ENCODE measurements at places on chromosomes 13 and 19. TPM values are rescaled to one million over a fixed set of nuclear protein-coding genes. Genes with fewer than 3 reads are reported as not detected.
A peak's percentile ranks its signal among the peaks of the same experiment; 100 is the strongest.

The AP1M2 gene
- not detected for total RNA-seq

DNA sequence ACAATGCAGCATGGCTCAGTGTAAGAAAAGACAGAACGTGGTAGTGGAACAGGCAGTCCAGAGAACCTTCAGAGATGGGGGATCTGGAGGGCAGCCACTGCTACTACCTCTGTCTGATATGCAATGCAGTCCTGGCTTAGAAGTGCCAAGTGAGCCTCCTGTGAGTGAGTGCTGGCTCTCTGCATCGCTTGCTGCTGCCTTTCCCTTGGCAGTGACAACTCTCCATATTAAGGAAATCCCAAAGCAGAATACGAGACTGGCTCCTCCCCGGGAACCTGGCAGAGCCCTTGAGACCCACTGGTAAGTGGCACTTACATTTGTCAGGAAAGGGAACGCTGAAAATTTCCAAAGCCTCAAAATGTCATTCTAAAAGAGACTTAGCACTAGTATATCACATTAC, 7.5 kb downstream of the DOCK9 start:
- no peaks in the 10 kb centered on the region for H3K27me3 ChIP-seq
- H3K36me3 ChIP-seq, result peaks cover 7% of the 10 kb centered on the region
- no peak overlapping the region for H3K4me3 ChIP-seq

The C5AR1 gene
- total RNA-seq, result 4.0 TPM

DNA sequence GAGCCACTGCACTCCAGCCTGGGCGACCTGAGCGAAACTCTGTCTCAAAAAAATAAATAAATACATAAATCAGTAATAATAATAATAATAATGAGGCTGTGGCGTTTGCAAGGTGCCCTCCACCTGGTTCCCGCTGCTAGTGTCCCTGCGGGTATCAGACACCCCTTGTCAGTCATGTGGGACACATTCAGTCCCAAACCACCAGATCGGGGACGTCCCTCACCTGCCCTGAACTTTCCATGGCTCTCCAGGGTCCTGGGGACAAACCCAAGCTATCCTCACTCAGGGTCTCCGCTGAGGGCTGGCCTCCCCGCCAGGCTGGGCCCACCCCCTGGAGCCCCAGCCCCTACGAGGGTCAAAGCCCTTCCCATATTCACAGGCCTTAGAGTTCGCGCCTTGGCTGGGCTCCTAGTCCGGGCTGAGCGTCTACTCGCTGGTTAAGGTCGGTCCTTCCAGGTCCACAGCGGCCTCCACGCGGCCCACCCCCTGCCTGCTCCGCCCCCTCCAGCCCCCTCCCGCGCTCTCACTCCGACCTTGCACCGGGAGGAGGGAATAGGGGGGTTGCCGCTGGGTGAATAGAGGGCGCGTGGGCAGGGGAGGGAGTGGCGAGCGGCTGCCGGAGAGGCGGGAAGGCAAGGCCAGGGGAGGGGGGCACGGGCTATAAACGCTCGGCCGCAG, 349 bp upstream of the KISS1R start:
- peaks cover 10% of the 10 kb centered on the region for H3K4me1 ChIP-seq
- peaks cover 8% of the 10 kb centered on the region for H3K27me3 ChIP-seq
- no peak overlapping the region for H3K27ac ChIP-seq
- no peaks in the 10 kb centered on the region for H3K36me3 ChIP-seq
- H3K4me3 ChIP-seq, result peak overlapping the region; percentile 28

The RASL11A gene
- total RNA-seq, result 2.1 TPM

GRCh38 chr13:37788346-37788745, 81.2 kb downstream of the TRPC4 start:
- no peaks in the 10 kb centered on the region for H3K4me1 ChIP-seq
- no peak overlapping the region for H3K4me3 ChIP-seq
- DNase-seq, result no peak
- H3K27me3 ChIP-seq, result no peaks in the 10 kb centered on the region

The LIN37 gene
- total RNA-seq, result 22.4 TPM

DNA sequence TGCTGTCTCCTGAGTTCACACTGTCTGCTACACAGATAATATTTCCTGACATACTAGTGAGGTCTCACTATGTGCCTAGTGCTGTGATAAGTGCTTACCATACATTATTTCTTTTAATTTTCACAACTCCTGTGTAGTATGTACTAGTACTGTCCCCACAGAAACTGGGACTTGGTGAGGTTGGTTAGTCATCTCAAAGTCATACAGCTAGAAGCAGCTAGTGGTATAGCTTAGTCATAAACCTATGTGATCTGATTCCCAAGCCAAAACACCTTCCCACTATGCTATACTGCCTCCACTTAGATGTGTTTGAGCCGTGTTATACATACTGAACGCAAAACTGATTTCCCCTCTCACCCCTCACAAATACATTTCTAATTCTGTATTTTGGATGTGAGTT, 10.5 kb downstream of the MTMR6 start:
- H3K4me1 ChIP-seq, result peaks cover 32% of the 10 kb centered on the region
- no peak overlapping the region for H3K27ac ChIP-seq
- DNase-seq, result no peak
- H3K27me3 ChIP-seq, result no peaks in the 10 kb centered on the region
- peaks cover 14% of the 10 kb centered on the region for H3K36me3 ChIP-seq

GRCh38 chr19:30545752-30546151, 173.6 kb downstream of the ZNF536 start:
- no peaks in the 10 kb centered on the region for H3K36me3 ChIP-seq
- H3K4me1 ChIP-seq, result no peaks in the 10 kb centered on the region
- no peak overlapping the region for H3K4me3 ChIP-seq
- H3K27me3 ChIP-seq, result no peaks in the 10 kb centered on the region
- no peak for DNase-seq
- no peak overlapping the region for H3K27ac ChIP-seq

DNA sequence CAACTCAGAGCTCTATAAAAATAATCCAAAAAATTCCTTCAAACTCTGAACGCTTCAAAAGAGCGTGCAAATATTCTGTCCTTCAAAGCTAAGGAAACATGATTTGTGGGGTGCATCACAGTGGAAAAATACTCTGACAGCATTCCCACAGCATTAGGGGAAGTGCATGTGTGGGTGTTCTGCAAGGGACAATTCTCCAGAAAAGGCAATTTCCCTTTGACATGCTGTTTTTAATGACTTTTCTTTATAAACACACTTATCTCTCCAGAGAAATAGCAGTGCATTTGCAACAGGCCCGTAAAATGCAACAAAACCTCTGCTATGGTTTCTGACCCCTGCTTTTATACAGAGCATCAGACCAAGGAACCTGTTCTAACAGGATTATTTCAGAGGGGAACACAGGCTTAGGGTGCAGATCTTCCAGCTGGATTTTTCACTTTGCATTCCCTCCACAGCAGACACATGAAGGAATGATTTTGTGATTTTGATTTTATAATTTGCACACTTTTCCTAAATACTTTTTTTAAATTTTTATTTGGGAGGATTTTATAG, 42.6 kb downstream of the KL start:
- H3K4me1 ChIP-seq, result no peaks in the 10 kb centered on the region
- H3K27ac ChIP-seq, result no peak overlapping the region
- no peaks in the 10 kb centered on the region for H3K36me3 ChIP-seq
- no peaks in the 10 kb centered on the region for H3K27me3 ChIP-seq

DNA sequence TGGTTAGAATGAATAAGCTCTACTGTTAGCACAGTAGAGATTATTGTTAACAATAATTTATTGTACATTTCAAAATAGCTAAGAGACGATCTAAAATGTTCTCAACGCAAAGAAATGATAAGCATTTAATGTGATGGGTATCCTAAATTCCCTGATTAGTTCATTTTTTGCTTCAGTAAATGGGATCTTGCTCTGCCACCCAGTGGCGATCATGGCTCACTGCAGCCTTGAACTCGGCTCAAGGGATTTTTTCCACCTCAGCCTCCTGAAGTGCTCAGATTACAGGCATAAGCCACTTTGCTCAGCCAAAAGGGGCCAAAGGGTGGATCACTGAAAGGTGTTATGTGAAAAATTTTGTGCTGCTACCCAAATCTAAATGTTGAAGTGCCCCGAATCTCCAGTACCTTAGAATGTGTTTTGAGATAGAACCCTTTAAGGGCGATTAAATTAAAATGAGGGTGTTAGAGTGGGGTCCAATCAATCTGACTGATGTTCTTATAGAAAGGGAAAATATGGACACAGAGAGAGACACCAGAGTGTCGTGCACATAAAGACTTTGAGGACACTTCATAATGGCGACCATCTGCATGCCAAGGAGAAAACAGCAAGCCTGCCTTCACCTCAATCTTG, 31.5 kb upstream of the ZNF766 start:
- no peak overlapping the region for H3K27ac ChIP-seq
- H3K27me3 ChIP-seq, result peaks cover 4% of the 10 kb centered on the region
- no peaks in the 10 kb centered on the region for H3K4me1 ChIP-seq
- peaks cover 2% of the 10 kb centered on the region for H3K36me3 ChIP-seq
- DNase-seq, result peak; percentile 48
- no peak overlapping the region for H3K4me3 ChIP-seq

The ZNF333 gene
- 19.0 TPM for total RNA-seq

DNA sequence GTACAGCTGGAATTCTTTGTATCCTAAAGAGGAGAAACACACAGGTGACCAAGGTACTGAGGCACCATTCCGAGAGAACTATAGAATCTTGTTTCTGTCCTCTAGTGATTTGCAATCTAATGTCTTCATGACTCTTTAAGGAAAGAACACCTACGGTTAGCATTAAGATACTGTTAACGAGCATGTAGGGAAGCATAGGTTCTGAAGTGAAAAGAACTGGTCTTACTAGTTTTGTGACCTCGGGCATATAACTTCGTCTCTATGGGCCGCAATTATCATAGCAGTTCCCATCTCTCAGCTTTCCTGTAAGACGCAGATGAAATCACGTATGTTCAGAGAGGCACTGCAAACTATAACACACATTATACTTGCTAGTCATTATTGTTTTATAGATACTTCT, 193.0 kb upstream of the NBEA start:
- H3K4me1 ChIP-seq, result peaks cover 2% of the 10 kb centered on the region
- no peak overlapping the region for H3K4me3 ChIP-seq
- DNase-seq, result no peak
- peaks cover 10% of the 10 kb centered on the region for H3K27me3 ChIP-seq

- H3K36me3 ChIP-seq, result no peaks in the 10 kb centered on the region
- no peak for DNase-seq
- H3K4me3 ChIP-seq, result no peak overlapping the region
- no peaks in the 10 kb centered on the region for H3K4me1 ChIP-seq
- peaks cover 5% of the 10 kb centered on the region for H3K27me3 ChIP-seq
Measured at GRCh38 chr13:79735228-79735627, 254.3 kb downstream of the NDFIP2 start.

- H3K36me3 ChIP-seq, result no peaks in the 10 kb centered on the region
- no peak overlapping the region for H3K27ac ChIP-seq
- H3K4me1 ChIP-seq, result no peaks in the 10 kb centered on the region
- H3K4me3 ChIP-seq, result no peak overlapping the region
- DNase-seq, result no peak
Measured at GRCh38 chr13:94753327-94753726, 41.0 kb upstream of the SOX21 start.

GRCh38 chr13:99067159-99067985, 89.5 kb upstream of the DOCK9 start:
- no peaks in the 10 kb centered on the region for H3K27me3 ChIP-seq
- H3K4me3 ChIP-seq, result peak overlapping the region; percentile 66
- H3K36me3 ChIP-seq, result peaks cover 59% of the 10 kb centered on the region
- peaks cover 53% of the 10 kb centered on the region for H3K4me1 ChIP-seq
- H3K27ac ChIP-seq, result peak overlapping the region; percentile 69
- DNase-seq, result no peak

The ADGRE3 gene
- total RNA-seq, result not detected

The LGALS16 gene
- not detected for total RNA-seq

- H3K36me3 ChIP-seq, result peaks cover 23% of the 10 kb centered on the region
- peak within 1 kb of the TSS; percentile 97 for H3K4me3 ChIP-seq
- H3K27ac ChIP-seq, result peak within 1 kb of the TSS; percentile 92
Measured at GRCh38 chr19:18571564-18572344, at the start of gene UBA52. Gene UBA52, plus strand, starts transcription at chr19:18571857. Its CDS starts 1,444 bp downstream, at chr19:18573301.

- H3K4me1 ChIP-seq, result no peaks in the 10 kb centered on the region
- H3K36me3 ChIP-seq, result no peaks in the 10 kb centered on the region
- no peak for DNase-seq
- no peak overlapping the region for H3K27ac ChIP-seq
- H3K27me3 ChIP-seq, result no peaks in the 10 kb centered on the region
Measured at GRCh38 chr13:90622541-90622940, 724.9 kb upstream of the MIR17HG start.

DNA sequence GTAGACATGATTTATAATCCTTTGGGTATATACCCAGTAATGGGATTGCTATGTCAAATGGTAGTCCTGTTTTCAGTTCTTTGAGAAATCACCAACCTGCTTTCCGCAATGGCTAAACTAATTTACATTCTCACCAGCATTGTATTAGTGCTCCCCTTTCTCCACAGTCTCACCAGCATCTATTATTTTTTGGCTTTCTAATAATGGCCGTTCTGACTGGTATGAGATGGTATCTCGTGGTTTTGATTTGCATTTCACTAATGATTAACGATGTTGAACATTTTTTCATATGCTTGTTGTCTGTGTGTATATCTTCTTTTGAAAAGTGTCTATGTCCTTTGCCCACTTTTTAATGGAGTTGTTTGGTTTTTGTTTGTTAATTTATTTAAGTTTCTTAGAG, 165.1 kb downstream of the PDS5B start:
- peaks cover 48% of the 10 kb centered on the region for H3K36me3 ChIP-seq
- H3K27me3 ChIP-seq, result no peaks in the 10 kb centered on the region
- H3K4me3 ChIP-seq, result no peak overlapping the region
- no peak overlapping the region for H3K27ac ChIP-seq

DNA sequence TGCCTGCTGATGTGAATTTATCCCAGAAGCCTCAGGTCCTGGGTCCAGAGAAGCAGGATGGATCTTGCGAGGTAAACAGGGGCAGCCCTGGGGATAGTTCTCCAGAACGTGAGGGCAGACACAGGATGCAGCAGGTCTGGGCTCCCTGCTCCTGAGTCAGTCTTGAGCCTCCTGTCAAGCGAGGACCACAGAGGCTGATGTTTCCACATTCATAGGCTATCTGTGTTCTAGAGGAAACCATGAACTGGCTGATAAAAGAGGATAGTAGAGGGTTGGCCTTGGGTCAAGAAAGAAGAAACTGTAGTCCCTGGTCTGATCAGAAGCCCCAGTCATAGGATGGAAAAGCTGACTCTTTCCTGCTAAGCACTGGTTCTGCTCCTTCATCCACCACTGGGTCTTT, 2.2 kb downstream of the ZNF175 start:
- DNase-seq, result no peak
- H3K4me1 ChIP-seq, result peaks cover 19% of the 10 kb centered on the region
- H3K4me3 ChIP-seq, result no peak overlapping the region
- peaks cover 13% of the 10 kb centered on the region for H3K27me3 ChIP-seq
- no peak overlapping the region for H3K27ac ChIP-seq
- peaks cover 30% of the 10 kb centered on the region for H3K36me3 ChIP-seq

The VMAC gene
- 15.6 TPM for total RNA-seq

All from activated naive CD8-positive, alpha-beta T cell treated with anti-CD3 and anti-CD28 coated beads, Interleukin-2, amount 10 ng/mL, durations not matched to agents 7 days and 5 days (primary cell).